ENCODE measurements at places on chromosomes 4 and X.

DNA sequence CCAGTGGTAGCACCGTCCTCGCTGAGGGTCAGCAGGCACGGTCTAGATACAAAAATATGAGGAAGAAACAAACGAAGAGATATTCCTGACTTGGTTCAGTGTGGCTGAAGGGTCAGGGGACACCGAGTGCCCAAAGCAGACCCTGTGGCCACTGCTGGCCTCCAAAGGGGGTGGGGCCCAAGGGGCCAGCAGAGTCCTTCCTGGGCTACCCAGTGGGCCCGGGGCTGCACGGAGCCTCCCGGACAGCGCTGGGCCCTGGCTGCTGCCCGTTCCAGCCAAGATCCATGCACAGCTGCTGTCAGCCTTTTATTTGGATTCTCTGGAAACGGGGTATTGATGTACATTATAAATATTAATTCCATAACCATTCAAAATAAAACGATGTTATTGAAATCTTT, 20.4 kb downstream of the NELFA start:
- no peak for DNase-seq

DNA sequence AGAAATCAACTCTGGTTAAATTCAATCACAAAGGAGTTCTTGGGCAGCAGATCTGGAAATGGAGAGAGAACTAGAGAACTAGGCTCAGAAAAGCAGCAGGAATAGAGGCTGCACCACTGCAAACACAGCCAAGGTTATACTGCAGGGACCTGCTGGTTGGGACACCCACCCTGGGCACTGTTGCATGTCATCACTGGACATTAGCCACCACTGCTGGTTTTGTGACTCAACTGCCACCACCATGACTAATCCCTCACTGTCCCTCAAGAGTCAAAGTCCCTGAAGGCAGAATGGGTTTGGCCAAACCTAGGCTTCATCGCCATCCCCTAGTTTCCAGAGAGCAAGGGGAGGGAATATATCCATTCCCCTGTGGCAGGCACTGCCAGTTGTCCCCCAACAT, 38.1 kb upstream of the IRAK1 start:
- DNase-seq = no peak

DNA sequence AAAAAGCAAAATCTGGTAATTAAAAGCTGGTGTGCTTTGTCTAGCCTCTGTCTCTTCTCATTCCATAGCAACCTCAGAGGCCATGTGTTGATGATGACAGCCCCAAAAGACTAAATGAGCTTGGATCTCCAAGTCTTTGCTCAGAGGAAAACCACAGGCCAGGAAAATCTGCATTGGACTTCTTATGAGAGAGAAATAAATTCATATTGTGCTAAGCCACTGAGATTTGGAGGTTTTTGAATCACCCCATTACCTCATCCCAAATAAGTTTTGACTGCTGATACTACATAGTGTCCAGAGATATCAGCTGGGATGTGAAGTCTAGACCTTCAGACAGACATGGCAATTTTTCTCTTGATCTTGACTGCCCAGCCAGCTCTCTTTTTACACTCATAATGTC, 178.6 kb upstream of the DIPK2B start:
- DNase-seq = no peak

- DNase-seq = no peak
Observed at GRCh38 chrX:105872941-105873340, 50.6 kb downstream of the NRK start.

GRCh38 chrX:14591976-14592375, 62.6 kb downstream of the GLRA2 start:
- DNase-seq = no peak

DNA sequence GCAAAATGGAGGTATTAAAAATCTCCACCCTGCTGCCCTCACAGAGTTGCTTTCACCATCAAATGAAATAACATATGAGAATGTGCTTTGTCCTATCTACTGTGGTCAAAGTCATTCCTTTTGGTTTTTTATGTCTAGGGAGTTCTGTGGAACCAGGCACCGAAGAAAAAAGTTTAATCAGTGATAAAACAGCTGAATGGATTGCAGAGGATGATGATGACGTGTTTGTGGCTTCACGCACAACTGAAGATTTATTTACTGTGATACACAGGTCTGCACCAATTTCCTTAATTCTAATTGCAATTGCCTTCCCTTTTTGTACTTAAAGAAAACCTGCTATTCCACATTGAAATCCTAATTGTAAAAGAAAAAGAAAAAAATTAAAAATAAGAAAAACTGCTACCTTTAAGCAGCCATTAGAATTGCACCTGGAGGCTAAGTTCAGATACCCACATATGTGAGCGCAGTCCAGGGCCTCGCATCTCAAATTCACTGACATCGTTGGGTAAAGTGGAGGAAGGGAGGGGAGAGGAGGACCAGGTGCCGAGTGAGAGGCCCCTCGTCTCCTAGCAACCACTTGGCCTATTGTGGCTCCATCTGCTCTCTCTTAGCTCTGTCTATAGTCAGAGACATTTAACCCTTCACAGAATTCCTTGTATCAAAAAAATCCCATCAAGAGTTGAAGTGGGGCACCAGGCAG, 10.5 kb upstream of the RTL5 start:
- no peak for DNase-seq

DNA sequence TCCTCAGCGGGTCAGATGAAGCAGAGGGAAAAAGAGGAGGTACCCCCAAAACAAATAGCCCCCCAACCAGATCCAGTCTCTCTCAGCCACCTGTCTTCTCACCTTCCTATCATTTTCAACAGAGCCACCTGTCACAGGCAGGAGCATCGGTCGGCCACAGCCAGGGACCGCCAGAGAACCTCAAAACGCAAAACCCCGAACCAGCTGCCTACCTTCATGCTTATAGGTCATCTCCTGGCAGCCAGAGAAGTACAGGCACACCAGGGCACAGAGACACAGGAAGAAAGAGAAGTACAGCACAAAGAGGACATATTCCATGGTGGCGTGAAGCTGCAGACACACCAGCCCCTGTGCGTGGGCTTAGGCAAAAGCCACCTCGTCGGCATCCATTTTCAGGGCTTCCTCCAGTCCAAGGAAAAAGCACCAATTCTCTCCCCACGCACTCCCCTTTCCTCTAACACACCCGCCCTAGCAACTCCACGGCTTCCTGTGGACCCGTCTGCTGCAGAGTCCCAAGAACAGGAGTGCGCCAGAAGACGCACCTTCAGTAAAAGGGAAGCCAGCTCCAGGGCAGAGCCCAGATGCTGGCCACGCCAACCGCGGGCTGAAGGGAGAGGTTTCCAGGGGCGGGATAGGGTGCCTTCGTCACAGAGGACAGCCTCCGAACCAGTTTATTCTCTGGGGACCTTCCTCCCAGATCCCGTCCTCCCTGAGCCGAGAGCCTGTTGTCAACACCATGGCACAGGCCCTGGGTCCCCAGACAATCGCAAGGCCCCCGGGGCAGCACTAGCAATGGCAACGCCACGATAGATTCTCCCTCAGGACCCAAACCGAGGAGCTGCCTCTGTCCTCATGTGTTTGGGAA, 51.8 kb upstream of the C4orf50 start:
- DNase-seq = no peak

DNA sequence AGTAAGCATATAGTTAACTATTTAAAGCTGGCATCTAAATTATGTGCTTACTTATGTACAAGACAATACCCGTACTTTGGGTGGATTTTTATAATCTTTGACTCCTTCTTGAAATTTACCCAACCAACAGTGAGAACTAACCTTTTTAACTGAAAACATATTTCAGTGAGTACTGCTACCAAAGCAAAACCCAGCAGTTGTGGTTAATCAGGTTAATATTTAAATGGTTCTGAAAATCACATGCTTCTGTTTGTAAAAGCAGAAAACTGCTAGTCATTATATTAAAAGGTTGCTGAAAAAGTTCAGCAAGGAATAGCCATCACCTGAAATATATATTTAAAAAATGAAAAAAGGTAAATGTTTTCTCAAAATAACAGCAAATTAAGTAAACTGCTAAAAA, 20.0 kb downstream of the UBE2D3 start:
- no peak for DNase-seq

- no peak for DNase-seq
Observed at GRCh38 chrX:129836827-129837226, 6.9 kb downstream of the ZDHHC9 start.

- no peak for DNase-seq
Observed at GRCh38 chrX:105267167-105267566, 46.7 kb upstream of the TEX13A start.

DNA sequence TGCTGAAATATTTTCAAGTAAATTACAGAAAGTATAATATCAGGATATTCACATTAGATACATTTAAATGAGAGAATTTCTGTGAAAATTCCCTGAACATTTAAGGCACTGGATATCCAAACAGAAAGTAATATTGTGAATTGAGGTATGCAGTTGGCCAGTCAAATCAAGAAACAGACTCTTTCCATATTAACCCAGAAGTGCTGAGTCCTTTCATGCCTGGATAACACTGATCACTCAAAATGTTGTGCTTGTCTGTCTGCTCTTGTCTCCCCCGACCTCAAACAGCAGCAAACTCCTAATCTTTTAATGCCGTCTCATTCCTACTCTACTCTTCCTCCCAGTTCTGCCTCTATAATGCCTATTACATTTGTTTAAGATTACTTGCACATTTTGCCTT, 51.2 kb downstream of the TBC1D9 start:
- no peak for DNase-seq

GRCh38 chr4:168755598-168756477, 254.2 kb downstream of the CBR4 start:
- no peak for DNase-seq

DNA sequence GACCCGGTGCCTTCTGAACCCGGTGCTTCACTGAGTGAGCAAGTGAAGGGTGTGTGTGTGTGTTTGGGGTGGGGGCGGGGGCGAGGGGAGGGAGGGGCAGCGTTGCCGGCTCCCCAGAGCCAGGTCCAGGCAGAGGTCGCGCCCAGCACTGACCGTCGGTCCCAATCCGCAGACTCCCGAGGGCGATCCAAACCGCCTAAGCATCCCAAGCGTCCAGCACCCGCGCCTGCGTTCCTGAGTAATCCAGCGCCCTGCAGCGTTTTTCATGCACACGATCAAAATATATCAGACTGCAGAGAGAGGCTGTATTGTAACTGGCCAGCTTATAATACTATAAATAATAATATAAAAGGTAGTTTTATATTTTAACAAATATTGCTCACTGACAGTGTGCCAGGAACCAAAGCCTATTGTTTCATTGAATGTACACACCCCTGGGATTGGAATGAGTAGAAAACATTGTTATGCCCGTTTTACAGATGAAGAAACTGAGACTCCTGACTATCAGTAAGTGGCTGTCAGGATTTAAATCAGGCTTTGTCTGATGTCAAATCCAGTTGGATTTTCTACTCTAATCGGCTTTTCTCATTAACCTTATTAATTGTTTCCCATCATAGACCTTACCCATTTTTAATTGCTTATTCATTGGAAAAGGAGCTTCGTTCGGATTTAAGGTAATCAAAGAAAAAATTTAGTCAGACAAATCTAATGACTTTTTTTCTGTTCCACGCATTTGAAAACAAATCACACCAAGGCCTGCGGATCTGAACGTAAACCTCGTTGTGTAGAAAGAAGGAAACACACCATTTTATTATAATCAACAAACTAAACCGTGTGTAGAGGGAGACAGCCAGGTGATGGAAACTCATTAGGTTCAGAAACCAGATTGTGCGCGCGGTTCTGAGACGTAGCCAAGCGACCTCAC, 4.0 kb upstream of the NKX3-2 start:
- DNase-seq = no peak

DNA sequence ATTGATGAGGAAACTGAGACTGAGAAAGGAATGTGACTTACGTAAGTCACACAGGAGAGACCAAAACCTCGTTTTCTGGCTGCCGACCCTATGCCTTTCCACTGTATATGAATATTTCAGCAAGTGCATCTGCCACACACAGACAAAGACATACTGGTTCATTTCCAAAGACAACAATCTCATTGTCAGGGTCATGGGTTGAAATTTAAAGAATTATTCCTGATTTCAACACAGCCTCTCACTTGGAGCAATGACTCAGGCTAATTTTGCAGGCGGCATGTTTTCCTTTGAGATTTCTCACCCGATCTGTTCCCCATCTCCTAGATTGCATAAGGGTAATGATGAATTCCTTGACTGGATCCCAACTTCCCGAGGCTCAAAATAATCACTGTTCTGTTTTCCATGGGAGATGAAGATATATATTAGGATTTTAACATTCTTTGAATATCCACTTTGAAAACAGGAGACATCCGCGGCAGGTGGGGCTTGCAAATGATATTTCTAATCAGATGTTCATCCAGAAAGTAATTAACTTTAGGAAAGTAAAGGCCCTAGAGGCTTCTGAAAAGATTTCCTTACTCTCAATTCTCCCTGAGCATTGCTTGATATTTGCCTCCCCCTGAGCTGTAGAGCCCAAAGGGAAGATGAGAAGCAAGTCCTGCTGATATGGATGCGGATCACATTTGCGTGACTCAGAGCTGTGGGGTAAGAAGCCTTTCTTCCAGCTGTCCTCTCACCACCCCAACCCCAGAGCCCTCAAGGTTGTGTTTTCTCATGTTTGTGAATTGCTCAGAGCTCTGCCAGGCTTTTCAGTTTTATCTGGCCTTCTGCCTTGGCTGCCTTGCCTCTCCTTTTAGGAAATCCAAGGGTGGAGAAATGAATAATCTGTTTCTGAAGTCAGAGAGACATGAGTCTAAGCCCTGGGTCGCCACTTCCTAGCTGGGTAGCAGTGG, 361.1 kb upstream of the BOD1L1 start:
- DNase-seq = no peak

DNA sequence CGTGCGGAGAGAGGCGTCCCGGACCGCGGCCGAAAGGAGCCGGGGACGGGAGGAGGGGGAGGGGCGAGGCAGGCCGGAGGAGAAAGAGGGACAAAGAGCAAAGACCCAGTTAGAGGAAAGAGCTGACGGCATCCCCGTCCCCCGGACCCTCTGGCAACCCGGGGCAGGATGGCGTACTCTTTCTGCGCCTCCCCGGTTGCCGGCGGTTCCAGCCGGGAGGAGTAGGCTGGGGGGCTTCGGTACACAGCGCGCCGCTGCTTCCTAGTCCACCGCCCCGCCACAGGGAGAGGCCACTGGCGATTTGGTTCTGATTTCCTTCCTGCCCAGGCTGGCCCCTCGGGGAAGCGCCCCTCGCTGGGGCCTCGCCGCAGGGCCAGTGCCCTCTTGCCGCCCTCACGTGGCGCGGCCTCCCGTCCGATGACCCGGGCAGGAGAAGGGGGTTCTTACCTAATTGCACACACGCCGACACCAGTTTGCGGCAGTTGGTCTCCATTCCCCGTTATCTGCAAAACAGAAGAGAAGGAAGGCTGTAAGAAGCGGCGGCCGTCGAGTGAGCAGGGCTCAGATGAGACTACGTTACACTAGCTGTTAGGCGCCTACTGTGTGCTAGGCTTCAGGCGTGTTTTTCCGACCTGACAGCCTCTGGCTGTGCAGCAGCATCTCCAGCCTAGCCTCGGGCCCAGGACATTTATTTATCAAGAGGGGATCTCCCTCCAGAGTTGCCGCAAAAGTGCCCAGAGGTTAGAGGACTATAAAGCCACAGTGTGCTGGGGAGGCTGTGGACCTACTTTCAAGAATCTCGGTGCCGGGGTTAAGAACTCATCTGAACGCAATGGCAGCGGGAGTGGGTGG, 9.9 kb upstream of the PITX2 start:
- no peak for DNase-seq

- DNase-seq = no peak
Observed at GRCh38 chr4:31169846-31170245, 449.7 kb downstream of the PCDH7 start.

GRCh38 chr4:108171339-108172230, 2.9 kb upstream of the LEF1 start:
- DNase-seq = peak; percentile 59

- no peak for DNase-seq
Observed at GRCh38 chrX:65871671-65872311, 168.1 kb downstream of the VSIG4 start.

- DNase-seq = no peak
Observed at GRCh38 chrX:14506866-14507265, 22.5 kb upstream of the GLRA2 start.

Data from stimulated activated CD4-positive, alpha-beta T cell treated with anti-CD3 and anti-CD28 coated beads, Interleukin-1b, Interleukin-23, amount 100 ng/mL, for 48 hours (primary cell).